ENCODE measurements at places on chromosomes 11 and 22.

DNA sequence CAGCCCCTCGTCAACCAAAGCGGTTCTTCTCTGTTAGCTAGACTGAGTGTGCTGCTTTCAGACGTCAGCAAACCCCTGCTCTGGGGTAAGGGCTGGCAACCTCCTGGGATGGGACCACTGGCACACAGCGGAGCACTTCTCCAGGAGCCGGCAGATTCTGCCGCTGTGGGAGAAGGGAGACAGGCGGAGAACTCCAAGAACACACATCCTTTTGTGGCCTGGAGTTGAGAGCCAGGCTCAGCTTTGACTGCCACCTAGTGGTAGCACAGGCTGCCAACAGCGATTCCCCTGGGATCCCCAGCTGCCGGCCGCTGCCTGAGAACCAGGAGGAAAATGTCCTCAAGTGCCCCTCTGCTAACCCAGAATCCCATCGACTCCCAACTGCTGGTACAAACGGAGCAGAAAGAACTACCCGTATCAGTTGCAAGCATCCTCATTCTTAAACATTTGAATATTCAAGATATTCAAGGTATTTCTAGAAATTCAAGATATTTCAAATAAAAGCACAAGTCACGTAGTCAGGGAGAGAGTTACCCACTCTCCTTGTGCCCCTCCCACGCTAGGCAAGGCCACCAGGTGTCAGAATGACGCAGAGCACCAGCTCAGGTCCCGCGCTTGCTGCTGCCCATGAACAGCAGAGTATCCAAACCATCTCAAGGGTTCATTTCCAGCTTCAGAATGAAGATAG is 4.9 kb downstream of the LTO1 start:
- DNase-seq, result peak; percentile 41

GRCh38 chr11:15663777-15664218 is 549.1 kb downstream of the INSC start:
- no peak for DNase-seq

DNA sequence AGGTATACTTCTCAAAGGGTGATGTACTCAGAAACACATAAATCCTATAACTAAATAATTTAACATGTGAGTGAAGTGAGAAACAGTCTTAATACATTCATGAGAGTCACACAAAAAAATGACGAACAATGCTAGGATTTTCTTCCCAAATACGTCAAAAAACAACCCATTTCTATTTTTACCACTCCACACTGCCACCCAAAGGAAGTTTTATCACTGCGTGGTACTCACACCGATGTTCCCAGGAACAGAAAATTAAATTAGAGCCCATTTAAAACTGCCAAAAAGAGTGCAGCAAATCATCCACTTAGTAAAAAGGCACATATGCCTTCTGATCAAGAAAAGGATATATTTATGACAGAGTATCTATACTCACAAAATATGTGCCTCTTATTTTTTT is 710.9 kb upstream of the FAT3 start:
- DNase-seq, result no peak

GRCh38 chr11:65498042-65498726 is 661 bp upstream of the MALAT1 start:
- DNase-seq, result no peak

DNA sequence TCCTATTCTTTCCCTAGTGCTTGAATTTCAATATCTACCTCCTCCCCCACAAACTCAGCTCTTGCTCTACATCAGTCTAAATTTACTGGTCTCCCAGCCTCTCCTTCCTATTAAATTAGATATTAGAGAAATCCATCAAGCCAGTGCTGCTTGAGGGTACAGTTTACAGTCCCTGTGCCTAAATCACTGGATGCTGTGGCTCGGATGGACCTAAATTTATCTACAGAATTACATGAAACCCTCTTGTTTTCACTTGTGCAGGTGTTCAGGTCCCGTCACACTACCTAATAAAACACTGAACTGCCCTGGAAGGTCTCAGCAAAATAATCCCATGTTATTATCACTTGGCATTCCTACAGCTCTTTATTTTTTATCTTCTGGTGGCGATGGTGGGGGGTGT is 134.7 kb upstream of the E2F8 start:
- no peak for DNase-seq

GRCh38 chr22:17795661-17796548 is 21.6 kb upstream of the BID start:
- no peak for DNase-seq

DNA sequence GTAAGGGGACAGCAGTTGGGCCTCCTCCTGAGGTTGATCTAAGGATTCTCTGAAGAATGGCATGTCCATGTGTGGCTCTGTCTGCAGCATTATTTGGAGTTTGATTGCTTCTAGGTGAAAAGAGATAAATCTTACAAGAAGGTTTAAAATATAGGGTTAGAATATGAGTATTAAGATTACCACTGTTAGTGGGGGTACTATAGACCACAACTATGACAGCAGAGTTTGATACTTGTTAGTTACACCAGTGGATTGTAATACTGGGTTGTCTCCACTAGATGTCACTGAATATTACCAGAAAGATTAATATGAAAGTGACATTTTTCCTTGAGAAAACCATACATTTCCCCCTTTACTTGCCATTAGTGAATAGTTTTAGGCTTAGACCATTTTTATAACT is 47.9 kb downstream of the ZNF280B start:
- no peak for DNase-seq

DNA sequence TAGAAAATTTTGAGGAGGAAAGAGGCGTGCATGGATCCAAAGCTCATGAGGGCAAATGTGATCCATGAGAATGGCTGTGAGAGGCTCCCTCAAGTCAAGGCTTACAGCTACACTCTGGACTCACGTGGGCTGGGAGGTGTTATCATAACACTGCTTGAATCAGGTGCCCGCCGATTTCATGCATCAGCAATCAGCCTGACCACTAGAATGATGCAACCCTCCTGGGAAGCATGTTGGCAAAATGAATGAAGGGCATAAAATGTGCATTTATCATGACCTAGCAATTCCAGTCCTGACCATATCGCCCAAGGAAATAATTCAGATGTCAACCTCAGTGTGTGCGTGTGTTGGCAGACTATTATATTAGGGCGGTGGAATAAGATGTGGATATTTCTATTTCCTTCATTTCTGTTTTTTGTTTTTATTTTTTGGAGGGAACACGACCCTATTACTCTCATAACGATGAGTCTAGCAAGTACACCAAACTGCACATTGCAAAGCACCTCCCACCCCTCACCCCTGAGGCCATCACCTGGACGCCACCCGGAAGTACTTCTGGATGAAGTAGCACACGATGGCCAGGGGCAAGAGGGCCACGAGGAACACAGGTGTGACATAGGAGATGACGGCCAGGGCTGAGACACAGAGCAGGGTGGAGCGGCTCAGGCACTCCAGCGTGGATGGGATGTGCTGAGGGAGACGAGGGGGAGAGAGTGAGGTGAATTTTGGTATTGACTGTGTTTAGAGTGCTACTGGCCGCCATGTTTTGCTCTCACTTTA is 15.7 kb upstream of the KCNJ11 start:
- no peak for DNase-seq

DNA sequence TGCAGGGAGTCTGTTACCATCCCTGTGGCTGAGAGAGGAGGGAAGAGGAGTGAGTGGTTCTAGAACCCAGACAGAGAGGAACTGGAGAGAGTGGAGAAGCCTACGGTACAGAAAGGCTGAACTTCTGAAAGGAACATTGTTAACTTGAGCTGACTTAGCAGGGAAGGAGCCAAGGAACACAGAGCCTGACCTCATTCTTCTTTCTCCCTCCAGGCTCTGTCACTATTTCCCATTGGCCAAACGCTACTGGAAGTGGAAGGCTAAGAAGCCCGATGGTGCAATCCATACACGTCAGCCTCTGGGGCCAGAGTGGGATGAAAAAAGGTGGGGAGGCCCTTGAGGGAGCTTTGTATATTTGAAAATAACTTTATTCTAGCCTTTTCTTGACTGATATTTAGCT is 16.5 kb upstream of the WT1 start:
- no peak for DNase-seq

DNA sequence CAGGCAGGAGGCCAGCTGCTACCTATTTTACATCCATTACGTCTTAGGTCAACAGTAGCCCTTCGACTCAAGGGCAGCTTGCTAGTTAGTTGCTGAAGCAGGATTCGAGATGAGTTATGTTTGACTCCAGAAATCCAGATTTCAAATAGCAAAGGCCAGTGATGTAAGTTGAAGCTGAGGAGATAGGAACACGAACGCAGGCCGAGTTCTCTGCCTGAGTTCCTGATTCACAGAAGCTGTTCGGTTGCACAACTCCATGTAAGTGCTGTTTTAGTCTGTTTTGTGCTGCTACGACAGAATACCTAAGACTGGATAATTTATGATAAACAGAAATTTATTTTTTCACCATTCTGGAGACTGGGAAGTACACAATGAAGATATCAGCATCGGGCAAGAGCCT is 111.2 kb downstream of the SLC1A2 start:
- DNase-seq, result no peak

DNA sequence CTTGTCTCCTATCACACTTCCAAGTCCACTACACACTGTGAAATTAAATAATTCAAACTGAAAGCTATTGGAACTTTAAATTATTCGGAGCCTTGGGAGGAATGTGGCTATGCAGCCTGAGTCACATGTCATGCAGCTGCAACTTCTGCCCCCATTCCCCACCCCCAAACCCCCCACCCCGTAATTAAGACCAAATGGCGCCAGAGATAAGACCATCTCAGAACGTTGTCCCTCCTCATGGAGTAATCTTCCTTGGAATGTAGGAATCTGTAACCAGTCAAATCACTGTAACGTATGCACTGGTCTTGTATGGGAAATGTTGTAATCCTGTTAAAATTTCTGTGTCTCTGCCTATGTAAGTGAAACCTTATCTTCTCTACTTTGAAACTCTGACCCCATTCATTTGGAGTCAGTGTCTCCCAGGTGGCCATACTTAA is 37.0 kb downstream of the GAB2 start:
- no peak for DNase-seq

DNA sequence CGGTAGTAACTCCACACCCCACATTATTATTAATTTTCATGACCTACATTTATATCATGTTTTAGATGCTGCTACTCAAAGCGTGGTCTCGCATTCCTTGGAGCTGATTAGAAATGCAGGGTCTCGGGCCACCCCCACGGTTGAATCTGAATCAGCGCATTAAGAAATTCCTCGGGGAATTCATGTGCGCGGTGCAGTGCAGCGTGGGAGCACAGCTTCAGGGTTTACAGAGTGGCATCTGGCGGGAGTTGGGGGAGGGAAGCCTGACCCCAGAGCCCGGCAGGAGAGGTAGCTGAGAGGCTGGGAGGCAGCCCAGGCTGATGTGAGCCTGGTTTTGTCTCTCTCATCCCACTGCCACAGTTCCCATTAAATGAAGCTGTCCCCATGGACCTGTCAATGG is 48.1 kb upstream of the DAGLA start:
- peak; percentile 71 for DNase-seq

GRCh38 chr11:56819916-56820315 is 71.4 kb upstream of the OR9G4 start:
- no peak for DNase-seq

GRCh38 chr11:128747728-128748148 is 53.9 kb downstream of the FLI1 start:
- DNase-seq, result no peak

- DNase-seq, result no peak
Measured at GRCh38 chr22:32255217-32255616, at the start of gene SLC5A4. Gene SLC5A4 (minus strand): TSS chr22:32255347. CDS start chr22:32255329, 18 bp downstream.

DNA sequence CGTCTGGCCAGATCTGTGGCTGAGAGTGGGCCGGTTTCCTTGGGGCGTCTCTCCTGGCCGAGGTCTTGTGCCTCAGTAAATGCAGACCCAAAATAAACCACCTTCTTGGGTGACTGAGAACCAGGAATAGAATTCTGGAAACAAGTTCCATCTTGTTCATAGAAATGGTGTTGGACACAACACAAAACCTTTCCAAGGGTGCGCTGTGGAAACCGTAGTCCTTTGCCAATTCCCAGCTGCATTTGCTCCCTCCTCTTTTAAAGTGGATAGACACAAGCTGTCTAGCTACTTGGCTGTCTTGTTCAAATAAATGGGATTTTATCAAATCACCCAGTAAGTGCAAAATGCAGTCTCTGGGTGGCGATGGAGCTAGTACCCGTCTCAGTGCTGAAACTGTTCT is 300.2 kb downstream of the SHANK2 start:
- no peak for DNase-seq

GRCh38 chr22:32501836-32502752 is 27.5 kb downstream of the FBXO7 start:
- no peak for DNase-seq

- no peak for DNase-seq
Measured at GRCh38 chr11:43918662-43919061, 23.8 kb upstream of the C11orf96 start.

GRCh38 chr22:42269432-42270175 is 849 bp downstream of the TCF20 start:
- DNase-seq, result no peak

- no peak for DNase-seq
Measured at GRCh38 chr11:124875401-124875800, 10.2 kb downstream of the ROBO3 start.

DNA sequence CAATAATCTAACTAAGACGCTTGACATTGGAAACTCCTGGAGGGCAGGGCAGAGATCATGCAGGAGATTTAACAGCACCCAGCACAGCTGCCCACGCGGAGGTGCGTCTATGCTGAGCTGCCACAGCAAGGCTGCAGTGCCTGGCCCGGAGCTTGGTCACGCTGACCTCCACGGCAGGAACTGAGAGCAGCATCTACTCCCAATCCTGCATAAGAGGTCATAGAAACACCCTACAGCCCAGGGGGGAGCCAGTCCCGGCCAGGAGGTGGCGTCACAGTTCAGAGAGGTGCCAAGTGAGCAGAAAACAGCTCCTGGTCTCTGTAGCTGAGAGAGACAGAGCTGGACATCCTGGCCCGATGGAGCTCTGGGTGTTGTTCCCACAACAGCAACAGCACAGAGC is 121.1 kb upstream of the TMEM45B start:
- no peak for DNase-seq

GRCh38 chr22:23079240-23079768 is 9.0 kb downstream of the GNAZ start:
- no peak for DNase-seq

DNA sequence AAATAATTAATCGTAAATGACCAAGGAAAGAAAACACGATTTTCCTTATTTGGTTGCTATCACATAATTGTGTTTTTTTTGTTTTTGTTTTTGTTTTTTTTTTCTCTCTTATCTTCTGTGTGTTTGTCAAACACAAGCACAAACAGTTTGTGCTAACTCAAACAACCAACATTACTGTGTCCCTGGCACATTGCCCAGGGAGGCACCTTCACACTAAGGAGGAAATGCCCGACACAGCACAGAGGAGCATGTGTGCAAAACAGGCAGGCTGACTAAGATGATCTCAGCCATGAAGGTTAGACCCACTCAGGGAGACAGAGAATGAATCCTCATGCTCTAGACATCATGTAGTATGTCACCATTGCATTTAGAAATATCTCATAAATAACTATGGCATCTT is 130.1 kb downstream of the SOX6 start:
- DNase-seq, result no peak
